ENCODE measurements at places on chromosomes 12 and 14. TPM values are rescaled to one million over a fixed set of nuclear protein-coding genes. Genes with fewer than 3 reads are reported as not detected.

The OR4N2 gene
- polyA plus RNA-seq = not detected

The PROX2 gene
- 1.7 TPM for polyA plus RNA-seq

The CFAP251 gene
- polyA plus RNA-seq = not detected

The TAS2R31 gene
- polyA plus RNA-seq = not detected

The TBC1D30 gene
- 1.3 TPM for polyA plus RNA-seq

The CHGA gene
- not detected for polyA plus RNA-seq

The SELPLG gene
- 429 TPM for polyA plus RNA-seq

The GCH1 gene
- polyA plus RNA-seq = 41.7 TPM

The PRICKLE1 gene
- polyA plus RNA-seq = not detected

The NKX2-8 gene
- not detected for polyA plus RNA-seq

The CNTN1 gene
- polyA plus RNA-seq = not detected

The KNTC1 gene
- polyA plus RNA-seq = 1.1 TPM

The LRRIQ1 gene
- not detected for polyA plus RNA-seq

The ZNF26 gene
- 15.9 TPM for polyA plus RNA-seq

The FOXG1 gene
- polyA plus RNA-seq = not detected

The ACSM4 gene
- polyA plus RNA-seq = not detected

The SERPINA1 gene
- polyA plus RNA-seq = 5.5 TPM

The CCDC175 gene
- polyA plus RNA-seq = not detected

The DPY19L2 gene
- polyA plus RNA-seq = not detected

The TAS2R13 gene
- polyA plus RNA-seq = not detected

The ZFHX2 gene
- 0.12 TPM for polyA plus RNA-seq

Data from immature natural killer cell (primary cell).